Smooth muscle cell of the brain vasculature (primary cell): ENCODE measurements at places on chromosomes 7 and 10.

DNA sequence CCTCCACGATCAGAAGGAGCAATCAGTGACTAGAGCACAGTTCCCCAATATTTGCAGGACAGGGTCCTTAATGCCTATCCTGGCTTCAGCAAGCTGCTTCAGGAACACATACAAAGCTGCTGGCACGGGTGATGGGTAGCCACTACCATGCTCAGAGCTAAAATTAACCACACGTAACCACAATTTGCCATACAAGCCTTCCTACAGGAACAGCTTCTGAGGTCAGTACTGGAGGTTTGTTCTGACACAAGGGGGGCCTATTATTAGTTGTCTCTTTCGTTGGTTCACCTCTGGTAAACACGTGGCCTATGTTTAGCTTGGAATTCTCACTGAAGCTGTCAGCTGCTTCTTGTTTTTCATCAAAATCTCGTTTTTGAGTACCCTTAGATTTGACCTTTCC, 41.1 kb downstream of the ZNF248 start:
- no peak for DNase-seq

DNA sequence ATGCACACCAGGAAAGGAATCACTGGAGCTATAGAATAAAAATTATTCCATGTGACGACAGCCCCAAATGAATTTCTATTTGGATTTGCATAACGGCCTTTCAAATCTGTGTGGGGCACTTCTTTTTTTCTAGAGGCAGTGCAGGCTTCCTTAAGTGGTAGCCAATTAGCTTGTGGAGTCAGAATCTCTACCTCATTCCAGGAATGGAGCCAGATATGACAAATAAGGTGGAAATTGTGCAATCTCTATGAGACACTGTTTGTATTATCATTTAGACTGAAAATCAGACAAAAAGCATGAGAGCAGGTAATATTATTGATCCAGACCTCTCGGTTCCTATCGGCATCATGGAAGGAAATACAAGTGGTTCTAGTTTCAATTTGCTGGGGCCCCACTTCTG, 78.7 kb downstream of the BEND7 start:
- DNase-seq: no peak

DNA sequence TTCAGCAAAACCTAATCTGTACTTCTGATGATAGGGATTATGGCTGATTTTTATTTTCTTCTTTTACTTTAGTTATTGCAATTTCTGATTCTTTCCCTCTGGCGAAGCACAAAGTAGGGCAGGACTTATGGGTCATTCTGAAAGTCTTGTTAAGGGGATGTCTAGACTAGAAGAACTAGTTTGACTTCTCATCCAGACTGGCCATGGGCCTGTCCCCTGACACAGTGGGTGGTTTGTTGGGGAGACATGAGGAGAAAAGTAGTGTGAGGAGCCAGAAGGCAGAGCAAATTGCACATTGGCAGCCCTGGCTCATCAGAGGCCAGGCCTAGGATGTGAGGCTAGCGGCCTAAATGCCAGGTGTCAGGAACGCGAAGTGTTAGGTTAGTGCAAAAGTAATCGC, 152.8 kb downstream of the RTKN2 start:
- no peak for DNase-seq

- DNase-seq: no peak
Observed at GRCh38 chr7:50356212-50356944, 51.9 kb downstream of the IKZF1 start.

DNA sequence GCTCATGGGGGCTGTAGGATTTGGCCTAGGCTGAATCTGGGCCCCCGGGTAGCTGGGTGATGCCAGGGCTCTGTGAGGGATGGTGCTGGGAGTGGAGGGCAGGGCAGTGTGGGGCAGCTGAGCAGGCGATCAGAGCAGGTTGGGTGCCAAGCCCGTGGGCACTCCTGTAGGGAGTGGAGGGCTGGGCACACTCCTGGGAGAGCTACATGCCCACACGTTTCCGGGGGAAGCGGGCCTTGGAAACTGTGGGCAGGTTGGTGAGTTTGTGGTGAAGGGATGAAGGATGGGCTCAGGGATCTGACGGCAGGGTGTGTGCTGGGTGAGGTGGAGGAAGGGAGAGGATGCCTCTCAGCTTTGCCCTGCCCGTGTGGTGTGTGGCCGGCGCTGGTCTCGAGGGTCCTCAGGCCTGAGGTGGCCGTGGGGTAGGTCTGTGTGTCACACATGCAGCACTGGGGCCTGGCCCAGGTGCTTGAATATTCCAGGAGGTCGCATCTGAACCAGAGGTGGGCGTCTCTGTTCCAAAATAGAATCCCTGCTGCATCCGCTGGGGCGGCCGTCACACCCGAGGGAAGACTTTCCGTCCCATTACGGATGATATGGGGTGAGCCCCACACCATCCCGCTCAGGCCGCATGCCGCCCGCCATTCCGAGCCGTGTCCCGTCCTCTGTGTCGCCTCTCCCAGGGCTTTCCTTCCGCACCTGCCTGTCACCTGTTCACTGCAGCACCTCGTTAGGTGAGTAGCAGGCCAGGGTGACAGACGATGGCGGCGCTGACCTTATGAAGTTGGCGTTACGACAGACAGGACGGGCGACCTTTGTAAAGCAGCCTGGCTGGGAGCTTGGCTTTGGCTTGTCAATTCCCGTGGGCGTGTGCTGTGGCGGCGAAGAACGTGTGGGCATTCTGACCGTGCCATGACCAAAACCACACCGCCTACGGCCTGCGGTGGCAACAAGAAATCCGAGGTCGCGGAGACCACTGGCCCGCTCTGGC, 143.6 kb downstream of the ACTR3B start:
- no peak for DNase-seq

DNA sequence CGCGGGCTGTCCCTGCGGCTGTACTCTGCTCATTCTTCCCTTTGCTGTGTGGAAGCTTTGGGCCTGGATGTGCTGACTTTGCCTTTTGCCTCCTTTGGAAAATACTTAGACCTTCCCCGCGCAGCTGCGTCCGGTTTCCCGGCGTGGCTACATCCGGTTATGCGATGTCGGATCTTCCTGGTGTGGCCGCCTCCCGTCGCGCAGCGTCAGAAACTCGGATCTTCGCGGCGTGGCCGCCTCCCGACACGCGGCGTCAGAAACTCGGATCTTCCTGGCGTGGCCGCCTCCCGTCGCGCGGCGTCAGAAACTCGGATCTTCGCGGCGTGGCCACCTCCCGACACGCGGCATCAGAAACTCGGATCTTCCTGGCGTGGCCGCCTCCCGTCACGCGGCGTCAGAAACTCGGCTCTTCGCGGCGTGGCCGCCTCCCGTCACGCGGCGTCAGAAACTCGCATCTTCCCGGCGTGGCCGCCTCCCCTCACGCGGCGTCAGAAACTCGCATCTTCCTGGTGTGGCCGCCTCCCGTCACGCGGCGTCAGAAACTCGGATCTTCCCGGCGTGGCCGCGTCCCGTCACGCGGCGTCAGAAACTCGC, 50.2 kb upstream of the SUN1 start:
- DNase-seq: no peak

DNA sequence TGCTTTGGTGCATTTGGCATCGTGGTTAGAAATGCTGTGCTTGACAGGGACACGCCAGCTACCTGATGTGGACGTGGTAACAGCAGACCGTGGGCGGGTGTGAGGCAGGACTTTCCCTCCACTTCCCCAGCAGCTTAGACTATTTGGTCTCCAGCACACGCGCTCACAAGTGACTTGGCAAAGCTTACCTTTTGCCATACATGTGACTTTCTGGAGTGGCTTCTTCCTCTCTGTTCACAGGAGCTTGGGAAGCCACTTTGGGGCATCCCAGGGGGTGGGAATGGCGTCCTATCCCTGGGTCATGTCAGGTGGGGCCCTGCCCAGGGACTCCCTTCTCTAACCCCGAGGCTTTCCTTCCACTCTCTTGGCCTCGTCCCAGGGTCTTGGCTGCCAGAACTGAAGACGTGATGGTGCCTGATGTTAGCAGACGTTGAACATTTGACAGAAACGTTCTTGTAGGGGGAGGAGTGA, 228.7 kb upstream of the KLF6 start:
- DNase-seq: no peak
